ENCODE measurements at places on chromosomes 1 and 21. TPM values are rescaled to one million over a fixed set of nuclear protein-coding genes. Genes with fewer than 3 reads are reported as not detected.

DNA sequence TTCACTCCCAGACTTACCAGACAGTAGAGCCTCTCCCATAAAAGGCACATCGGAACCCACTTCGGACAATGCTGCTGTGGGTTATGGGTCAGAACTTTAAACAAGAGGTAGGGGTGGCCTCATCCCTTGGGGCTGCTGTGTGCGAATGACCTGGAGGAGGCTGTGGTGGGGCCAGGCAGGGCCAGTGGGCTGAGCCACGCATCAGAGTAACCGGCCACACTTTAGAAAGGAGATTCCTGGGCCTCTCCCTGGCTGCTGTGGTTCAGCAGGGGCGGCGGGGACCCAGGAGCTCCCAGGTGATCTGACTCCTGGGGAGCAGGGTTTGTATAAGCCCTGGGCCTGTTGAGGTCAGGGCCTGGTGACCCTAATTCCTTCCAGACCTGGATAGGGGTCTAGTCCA, 110.2 kb upstream of the C1orf174 start:
- no peak for DNase-seq

DNA sequence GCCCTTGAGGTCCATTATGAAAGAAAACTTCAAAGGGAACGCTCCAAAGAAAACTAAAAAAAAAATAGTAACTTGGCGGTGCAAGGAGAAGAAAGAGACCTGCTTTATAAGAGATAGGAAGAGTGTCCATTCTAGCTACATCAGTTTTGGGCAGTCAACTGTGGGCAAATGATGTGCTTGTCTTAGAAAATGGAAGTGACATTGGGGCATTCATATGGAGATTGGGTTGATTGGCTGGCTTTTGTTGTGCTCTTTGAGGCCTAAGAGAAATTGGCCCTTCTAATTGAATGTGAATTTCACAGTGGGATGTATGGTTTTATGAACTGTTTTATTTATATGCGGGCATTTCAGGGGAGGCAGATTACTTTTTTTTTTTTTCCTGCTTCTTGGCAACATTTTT, 13.2 kb downstream of the PPP1R12B start:
- DNase-seq, result no peak

GRCh38 chr1:206469933-206470691, at the start of gene IKBKE:
IKBKE (plus strand) TSS chr1:206470476; CDS start chr1:206473228, 2,752 bp downstream.
- peak; percentile 47 for DNase-seq

DNA sequence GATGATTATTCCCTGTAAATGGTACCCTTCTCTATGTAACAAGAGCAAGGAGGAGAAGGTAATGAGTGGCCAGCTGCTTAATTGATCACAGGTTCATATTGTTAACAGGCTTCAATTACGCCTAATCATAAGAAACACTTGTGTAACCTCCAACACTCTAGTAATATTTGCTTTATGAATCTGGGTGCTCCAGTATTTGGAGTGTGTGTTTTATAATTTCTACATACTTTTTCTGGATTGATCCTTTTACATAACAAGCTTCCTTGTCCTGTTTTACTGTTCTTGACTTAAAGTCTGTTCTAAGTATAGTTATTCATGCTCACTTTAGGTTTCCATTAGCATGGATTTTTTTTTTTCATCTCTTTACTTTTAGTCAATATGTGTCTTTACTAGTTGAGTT, 984.2 kb downstream of the AMY1C start:
- no peak for DNase-seq

Gene FHAD1
- total RNA-seq, result not detected

Measured in lung microvascular endothelial cell (primary cell).